ENCODE measurements at places on chromosomes 5 and 9. TPM values are rescaled to one million over a fixed set of nuclear protein-coding genes. Genes with fewer than 3 reads are reported as not detected.

Gene MYOZ3
- polyA plus RNA-seq, result 0.24 TPM

Gene TEK
- polyA plus RNA-seq, result 3.3 TPM

Gene ENTREP1
- polyA plus RNA-seq, result 4.3 TPM

Gene PCDHA8
- 0.22 TPM for polyA plus RNA-seq

Gene TSSK1B
- not detected for polyA plus RNA-seq

Gene MAMDC2
- 0.31 TPM for polyA plus RNA-seq

Gene C5orf34
- 3.8 TPM for polyA plus RNA-seq

Gene EXOSC2
- polyA plus RNA-seq, result 33.7 TPM

Gene CRHBP
- polyA plus RNA-seq, result 2.2 TPM

Gene SPATA31E1
- not detected for polyA plus RNA-seq

Gene WNT8A
- not detected for polyA plus RNA-seq

Gene CNTNAP3B
- polyA plus RNA-seq, result 6.8 TPM

Gene DHX29
- polyA plus RNA-seq, result 7.2 TPM

Gene IGFBPL1
- 218 TPM for polyA plus RNA-seq

Gene NOXA1
- 7.3 TPM for polyA plus RNA-seq

Gene WDR38
- not detected for polyA plus RNA-seq

Gene PKN3
- 14.2 TPM for polyA plus RNA-seq

Gene FOXD1
- polyA plus RNA-seq, result 7.1 TPM

Gene ADRA1B
- 3.4 TPM for polyA plus RNA-seq
